Left cardiac atrium (tissue), 4 donors: ENCODE measurements at places on chromosomes 6 and 20. TPM values are rescaled to one million over a fixed set of nuclear protein-coding genes. Genes with fewer than 3 reads are reported as not detected.

- no peak for DNase-seq
Measured at GRCh38 chr6:153001767-153002612, 519 bp downstream of the MTRF1L start.

GRCh38 chr6:32167154-32167760 lies 2.9 kb downstream of the EGFL8 start:
- no peak for DNase-seq

DNA sequence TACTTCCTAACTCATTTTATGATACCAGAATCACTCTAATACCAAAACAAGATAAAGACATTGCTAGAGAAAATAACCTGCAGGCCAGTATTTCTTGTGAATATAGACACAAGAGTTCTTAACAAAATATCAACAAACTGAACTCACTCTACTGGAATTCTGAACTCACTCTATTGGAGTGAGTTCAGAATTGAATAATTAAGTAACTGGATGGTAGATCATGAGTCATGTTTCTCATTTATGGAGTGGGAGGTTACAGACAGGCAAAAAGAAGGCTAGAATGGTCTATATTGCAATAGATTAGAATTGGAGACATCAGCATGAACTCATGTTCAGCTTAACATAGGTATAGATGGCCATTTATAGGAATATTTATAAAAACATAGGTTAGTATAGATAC lies 26.6 kb upstream of the C6orf58 start:
- DNase-seq, result no peak

Gene STXBP5
- 10.6 TPM for total RNA-seq

GRCh38 chr6:35449287-35449881 lies 2.8 kb upstream of the FANCE start:
- no peak for DNase-seq

GRCh38 chr6:15038013-15038791 lies 207.7 kb upstream of the JARID2 start:
- DNase-seq, result no peak

Gene SMLR1
- not detected for total RNA-seq

GRCh38 chr20:63005862-63006539 lies 763 bp downstream of the BHLHE23 start:
- no peak for DNase-seq

Gene SLC13A3
- total RNA-seq, result 0.71 TPM

DNA sequence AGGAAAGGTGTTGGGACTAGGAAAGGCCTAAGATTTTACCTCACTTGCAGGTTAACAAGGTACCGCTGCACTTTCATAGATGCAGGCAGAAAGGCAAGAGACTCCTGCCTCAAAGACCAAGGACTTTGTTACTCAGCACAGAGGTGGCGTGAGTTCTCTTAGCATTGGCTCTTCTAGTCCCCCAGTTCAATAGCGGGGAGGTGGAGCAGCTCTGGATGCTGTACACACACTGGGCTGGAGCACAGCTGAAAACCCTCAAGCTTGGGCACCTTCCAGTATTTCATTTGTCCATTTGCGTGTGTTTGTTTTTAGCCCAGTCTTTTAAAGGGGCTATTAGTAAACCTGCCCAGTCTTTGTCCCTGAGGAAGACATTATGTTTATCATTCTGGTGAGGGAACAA lies 345.2 kb downstream of the FARS2 start:
- no peak for DNase-seq

DNA sequence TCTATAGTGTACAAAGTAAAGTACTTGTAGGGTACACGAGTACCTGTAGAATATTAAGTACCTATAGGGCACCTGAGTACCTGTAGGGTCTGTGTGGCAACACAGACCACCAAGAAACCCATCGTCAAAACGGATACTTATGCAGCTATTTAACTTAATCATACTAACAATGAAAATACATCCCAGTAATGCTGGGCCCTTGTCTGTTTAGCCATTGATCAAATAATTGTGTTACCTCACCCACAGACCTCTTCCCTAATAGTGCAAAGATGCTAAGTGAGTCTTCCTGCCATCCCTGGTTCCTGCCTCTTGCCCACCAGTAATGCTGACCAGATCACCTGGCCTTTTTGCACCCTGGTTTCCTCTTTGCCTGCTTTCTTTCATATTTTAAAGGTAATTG lies 7.5 kb upstream of the COL10A1 start:
- no peak for DNase-seq

Gene SPATS1
- total RNA-seq, result not detected

GRCh38 chr6:108211671-108212070 lies 45.8 kb downstream of the NR2E1 start:
- no peak for DNase-seq
